ENCODE measurements at places on chromosomes 4 and X.
A peak's percentile ranks its signal among the peaks of the same experiment; 100 is the strongest.

DNA sequence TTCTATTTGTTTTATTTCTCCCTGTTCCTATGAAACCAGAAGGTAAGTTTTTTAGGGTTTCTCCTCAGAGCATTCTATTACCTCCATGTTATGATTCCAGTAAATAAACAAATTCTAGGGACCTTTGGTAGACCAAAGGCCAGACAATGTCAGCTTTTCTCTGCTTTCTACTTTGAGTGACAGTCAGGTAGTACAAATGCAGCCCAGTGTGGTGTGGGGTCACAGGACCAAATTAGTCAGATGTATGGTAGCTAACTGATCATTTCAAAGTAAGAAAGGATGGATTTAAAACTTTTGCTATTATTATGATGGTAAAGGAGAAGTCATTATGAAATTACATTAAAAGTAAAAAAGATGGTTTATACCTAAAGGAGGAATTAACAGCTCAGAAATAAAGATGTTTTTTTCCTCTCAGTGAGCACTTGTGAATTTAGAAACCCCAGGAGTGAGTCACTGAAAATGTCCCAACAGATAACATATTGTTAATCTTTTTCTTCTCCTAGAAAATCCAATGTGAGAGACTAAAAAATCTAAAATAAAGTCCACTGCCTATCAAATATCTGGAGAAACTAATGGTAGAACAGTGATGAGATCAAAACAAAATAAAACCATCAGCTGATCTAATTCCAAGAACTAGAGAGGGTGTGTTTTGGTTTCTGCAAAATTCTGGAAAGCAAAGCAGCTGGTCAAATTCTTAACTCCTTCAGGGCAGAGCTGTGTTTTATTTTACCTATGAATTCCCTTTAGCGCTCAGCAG lies 16.6 kb upstream of the KLHL2 start:
- no peak for DNase-seq

DNA sequence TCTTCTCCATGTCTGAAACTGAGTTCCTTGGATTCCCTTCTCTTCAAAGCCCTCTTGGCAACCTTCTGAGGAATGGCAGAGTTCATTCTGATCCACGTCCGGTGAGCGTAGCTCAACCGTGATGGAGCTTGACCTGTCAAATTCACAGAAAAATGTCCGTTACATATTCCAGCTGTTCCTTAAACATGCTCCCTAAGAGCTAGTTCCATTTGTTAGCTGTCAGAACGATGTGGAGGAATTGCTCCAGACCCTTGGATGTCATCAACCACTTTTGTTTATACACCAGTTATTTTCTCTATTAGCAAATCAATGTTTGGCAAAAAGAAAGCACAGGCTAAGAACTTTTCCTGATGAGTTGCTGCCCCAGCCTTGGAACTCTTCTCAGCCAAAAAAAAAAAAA lies 50.1 kb downstream of the NHS start:
- DNase-seq = no peak

DNA sequence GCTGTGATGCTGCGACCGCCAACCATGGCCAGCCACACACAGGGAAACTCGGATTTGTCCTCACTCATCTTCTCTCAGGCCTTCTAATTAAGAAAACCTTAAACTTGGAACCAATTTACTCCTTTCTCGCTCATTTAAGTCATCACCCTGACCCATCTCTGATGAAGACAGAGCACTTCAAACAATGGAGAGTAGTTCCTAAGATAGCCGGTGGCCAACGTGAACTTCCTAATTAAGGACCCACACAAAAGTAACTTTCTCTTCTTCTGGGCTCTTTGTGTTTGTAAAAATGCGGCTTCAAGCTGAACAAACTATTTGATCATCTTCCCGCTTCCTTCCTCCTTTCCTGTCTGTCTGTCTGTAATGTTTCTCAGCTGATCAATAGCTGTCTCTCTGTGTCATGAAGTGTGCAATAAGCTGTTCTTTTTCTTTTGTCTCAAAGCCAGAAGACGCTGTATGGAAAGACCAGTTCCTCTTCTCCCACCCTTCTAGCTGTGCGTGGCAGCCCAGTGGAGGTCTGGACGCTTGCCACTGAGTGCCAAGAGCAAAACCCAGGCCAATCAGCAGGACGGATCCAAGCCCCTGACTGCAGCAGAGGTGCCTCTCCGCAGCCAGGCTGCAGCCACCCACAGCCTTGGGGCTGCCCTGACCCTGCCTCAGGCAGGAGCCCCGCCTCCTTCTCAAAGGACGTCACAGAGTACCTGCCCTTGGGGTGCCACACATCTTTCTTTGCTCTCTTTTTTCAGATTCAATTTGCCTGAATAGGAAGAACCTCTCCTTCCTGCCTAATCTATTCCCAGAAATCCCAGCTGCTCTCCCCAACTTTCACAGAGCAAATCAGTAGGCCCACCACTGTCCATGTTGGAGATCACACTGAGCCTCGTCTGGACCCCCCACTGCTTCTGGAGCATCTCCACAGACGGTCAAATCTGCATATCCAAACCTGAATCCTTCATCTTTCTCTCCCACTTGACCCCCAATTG lies 59.3 kb downstream of the MAML3 start:
- peak; percentile 50 for DNase-seq

GRCh38 chr4:186622788-186623464 lies 67.6 kb upstream of the MTNR1A start:
- no peak for DNase-seq

GRCh38 chr4:1568855-1569460 lies 115.2 kb downstream of the FAM53A start:
- DNase-seq = no peak

DNA sequence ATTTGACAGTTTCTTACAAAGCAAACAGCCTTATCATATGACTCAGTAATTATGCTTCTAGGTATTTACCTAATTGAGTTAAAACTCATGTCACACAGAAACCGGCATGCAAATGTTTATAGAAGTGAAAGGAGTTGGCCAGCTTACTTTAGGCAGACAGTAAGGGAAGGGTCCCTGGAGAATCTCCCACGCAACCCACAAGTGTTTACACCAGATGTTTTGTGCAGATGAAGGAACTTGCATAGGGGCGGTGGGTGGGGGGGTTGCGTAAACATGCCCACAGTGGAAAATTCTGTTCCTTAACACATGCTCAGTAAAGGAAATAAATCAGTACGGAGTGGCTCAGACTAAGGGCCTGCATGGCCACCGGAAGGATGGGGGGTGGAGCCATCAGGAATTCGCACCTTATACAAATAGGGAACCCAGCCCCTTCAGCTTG lies 330.5 kb upstream of the AADAT start:
- DNase-seq = no peak

GRCh38 chrX:134368126-134368525 lies 91.8 kb upstream of the HPRT1 start:
- no peak for DNase-seq

DNA sequence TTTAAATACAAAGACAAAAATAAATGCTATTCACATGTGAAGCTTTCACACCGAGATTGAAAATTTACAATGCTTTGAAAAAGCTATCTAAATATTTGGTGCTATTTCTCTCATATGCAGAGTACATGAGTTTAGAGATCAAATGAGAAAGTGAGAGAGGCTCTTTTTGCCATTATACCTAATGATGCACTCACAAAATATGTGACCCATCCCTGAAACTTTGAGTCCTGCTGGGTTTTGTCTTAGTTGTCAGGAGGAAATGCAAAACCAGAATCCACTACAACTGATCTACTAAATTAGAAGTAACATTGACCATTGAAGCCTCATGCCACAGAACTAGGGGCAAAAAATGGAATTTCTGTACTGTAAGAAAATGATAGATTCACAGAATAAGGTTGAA lies 251.7 kb downstream of the MAPK10 start:
- no peak for DNase-seq

- DNase-seq = no peak
Measured at GRCh38 chrX:116204932-116205331, 34.4 kb downstream of the AGTR2 start.

DNA sequence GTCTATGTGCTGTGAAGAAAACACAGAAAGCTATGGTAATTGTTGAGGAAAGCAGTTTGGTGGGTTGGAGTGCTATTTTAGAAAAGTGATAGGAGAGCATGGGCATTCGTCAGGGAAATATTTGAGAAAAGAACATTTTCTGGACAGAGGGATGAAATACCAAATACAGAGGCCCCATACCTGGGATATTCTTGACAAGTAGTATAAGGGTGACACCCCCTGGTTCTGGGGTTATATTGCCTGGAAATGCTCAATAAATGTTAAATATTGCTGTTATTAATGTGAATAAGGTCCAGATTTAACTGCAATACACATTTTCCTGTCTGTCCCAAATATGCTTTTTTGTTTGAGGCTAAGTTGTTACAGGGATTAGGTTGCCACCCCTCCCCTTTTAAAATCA lies 42.9 kb downstream of the WWC2 start:
- no peak for DNase-seq

DNA sequence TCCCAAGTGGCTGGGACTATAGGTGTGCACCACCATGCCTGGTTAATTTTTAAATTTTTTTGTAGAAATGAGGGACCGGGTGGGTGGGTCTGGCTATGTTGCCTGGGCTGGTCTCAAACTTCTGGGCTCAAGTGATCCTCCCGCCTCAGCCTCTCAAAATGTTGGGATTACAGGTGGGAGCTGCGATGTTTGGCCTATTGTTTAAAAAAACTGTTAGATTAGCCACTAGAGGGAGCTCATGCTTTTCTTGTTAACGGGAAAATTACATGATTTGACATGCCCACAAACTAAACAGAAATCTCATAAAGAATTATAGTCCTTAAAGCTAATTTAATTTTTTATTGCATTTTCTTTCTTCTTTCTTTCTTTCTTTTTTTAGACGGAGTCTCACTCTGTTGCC lies 5.0 kb upstream of the SDAD1 start:
- peak; percentile 45 for DNase-seq

DNA sequence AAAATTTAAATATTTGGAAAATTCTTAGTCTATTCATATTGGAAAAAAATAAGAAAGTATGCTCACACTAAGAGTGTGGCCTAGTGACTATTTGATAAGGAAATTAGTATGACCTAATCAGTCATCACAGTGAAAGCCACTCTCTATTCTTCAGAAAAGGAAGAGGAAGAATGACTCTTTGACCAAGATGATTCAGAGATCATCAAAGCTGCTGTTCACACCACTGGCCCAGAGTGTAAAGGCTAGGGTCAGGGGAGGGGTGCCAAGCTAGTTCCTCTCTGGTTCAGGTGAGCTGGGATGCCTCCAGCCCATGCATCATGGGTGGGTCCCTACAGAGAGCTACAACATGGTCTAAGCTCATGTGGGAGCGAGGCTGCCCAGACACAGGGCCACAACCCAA lies 396.9 kb upstream of the NDST3 start:
- no peak for DNase-seq

- no peak for DNase-seq
Measured at GRCh38 chr4:61254406-61254805, 54.3 kb downstream of the ADGRL3 start.

DNA sequence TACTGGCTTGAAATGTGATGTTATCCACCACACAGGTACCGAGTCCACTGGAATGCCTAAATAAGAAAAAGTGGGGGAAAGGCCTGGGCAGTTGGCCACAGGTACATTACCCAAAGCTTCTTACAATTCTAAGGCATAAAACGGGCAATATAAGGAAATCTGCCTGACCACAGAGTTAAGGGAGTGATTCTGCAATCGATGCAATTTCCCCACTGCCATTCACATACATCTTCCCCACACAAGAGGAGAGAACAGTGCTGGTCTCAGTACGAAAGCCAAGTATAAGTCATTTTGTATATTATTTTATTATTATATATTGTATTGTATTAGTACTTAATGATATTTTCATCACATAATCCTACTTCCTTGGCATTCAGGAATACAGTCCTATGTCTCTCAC lies 30.6 kb downstream of the RFC1 start:
- no peak for DNase-seq

- no peak for DNase-seq
Measured at GRCh38 chrX:155563099-155563498, 49.7 kb downstream of the TMLHE start.

GRCh38 chrX:138345801-138346200 lies 365.7 kb downstream of the FGF13 start:
- DNase-seq = no peak

DNA sequence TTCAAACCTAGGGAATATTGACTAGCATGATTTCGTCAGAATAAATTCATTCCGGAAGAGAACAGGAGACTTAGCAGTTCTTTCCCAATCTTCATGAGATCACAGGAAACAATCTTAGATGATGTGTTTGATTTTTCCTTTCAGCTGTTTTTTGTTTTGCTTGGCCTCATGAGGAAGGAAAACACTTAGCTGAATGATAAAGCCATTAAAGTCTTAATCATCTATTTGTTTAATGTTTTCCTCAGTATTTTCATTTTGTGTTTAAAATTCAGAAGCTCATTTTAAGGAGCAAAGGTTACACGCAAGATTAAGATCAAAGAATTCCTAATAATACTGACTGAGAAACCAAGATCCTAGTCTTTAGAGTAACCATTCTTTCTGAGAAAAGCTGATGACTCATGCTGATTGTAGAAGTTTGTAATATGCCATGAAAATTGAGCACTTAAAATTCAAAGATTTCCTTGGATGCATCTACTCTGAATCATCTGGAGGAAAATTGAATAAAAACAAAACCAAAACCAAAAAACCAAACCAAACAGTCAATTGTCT lies 15.4 kb upstream of the TBC1D19 start:
- no peak for DNase-seq

DNA sequence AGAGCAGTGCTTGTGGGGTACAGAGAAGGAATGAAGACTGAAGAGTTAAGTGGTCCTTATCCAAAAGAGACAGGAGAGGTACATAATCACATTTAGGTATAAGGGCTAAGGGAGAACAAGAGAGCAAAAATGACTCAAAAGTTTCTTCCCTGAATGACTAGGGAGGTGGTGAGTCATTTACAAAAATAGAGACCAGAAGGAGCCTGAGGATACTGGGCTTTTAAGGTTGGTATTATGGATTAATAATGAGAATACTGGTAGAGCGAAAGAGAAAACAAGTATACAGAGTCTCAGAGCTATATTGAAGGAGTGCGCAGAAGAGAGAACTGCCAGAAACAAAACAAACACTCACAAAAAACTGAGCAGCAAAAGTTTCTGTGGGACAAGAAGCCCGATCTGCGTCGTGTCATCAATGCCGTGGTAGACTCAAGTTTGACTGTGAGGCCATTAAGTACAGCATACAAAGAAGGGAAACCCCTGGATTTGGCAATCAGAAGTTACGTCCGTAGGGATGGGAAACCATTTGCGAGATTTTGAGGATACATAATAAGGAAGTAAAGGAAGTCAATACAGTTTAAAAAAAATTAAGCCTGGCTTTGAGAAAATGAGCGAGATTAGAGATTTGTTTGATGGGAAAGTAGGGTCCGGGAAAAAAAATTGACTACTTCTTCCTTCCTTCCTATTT lies 129.1 kb upstream of the STIM2 start:
- DNase-seq = no peak

DNA sequence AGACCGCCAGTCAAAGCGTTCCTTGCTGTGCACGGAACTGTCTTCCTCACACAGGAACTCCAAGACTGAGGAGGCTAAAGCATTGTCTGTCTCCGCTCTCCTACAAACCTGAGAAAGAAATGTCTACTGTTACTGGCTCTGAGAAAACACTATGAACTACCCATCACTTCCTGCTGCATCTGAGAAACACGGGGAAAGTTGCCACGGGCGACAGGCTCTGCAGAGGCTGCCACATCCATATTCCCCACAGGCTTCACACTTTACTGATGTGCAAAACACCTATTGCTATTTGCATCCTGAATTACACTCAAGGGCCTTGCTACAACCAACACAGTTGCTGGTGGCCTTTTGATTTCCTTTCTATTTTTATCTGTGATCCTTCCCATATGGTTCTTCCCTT lies 59.0 kb downstream of the AFAP1 start:
- no peak for DNase-seq

Measured in KG1 (cell line).